ENCODE measurements at places on chromosomes 16 and 17. TPM values are rescaled to one million over a fixed set of nuclear protein-coding genes. Genes with fewer than 3 reads are reported as not detected.

- H3K4me1 ChIP-seq = no peaks in the 10 kb centered on the region
- H3K4me3 ChIP-seq = no peak overlapping the region
- no peaks in the 10 kb centered on the region for H3K36me3 ChIP-seq
- H3K27me3 ChIP-seq = no peaks in the 10 kb centered on the region
- no peak overlapping the region for H3K27ac ChIP-seq
- no peak for DNase-seq
Observed at GRCh38 chr16:52460639-52461178, 86.2 kb downstream of the TOX3 start.

The ADAD2 gene
- not detected for total RNA-seq

GRCh38 chr16:31712064-31712540, 161.5 kb upstream of the ZNF267 start:
- peaks cover 69% of the 10 kb centered on the region for H3K4me1 ChIP-seq
- peak overlapping the region; percentile 55 for H3K27ac ChIP-seq
- DNase-seq = no peak
- peaks cover 68% of the 10 kb centered on the region for H3K36me3 ChIP-seq
- peak overlapping the region; percentile 41 for H3K4me3 ChIP-seq
- no peaks in the 10 kb centered on the region for H3K27me3 ChIP-seq

DNA sequence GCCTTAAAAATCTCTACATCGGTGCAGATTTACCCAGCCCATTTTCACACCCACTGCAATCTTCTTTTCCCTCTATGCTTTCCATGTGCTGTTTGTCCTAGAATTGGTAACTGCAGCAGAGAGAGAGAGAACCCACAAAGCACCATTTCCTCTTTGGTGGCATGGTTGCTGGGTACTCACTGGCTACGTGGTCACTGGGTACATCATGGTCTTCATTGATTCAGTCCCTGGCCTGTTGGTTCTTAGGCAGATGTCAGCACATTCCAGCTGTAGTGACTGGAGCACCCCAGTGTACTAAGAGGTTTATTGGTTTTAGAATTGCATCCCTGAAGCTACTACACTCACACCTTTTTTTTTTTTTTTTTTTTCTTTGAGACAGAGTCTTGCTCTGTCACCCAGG, 156.1 kb upstream of the CACNG5 start:
- peak overlapping the region; percentile 50 for H3K27ac ChIP-seq
- H3K36me3 ChIP-seq = peaks cover 30% of the 10 kb centered on the region
- no peak overlapping the region for H3K4me3 ChIP-seq
- H3K27me3 ChIP-seq = no peaks in the 10 kb centered on the region
- no peak for DNase-seq

- no peaks in the 10 kb centered on the region for H3K36me3 ChIP-seq
- peak; percentile 15 for DNase-seq
- H3K4me3 ChIP-seq = no peak overlapping the region
- peaks cover 15% of the 10 kb centered on the region for H3K4me1 ChIP-seq
- H3K27ac ChIP-seq = no peak overlapping the region
Observed at GRCh38 chr16:56898847-56899246, 33.1 kb upstream of the HERPUD1 start.

DNA sequence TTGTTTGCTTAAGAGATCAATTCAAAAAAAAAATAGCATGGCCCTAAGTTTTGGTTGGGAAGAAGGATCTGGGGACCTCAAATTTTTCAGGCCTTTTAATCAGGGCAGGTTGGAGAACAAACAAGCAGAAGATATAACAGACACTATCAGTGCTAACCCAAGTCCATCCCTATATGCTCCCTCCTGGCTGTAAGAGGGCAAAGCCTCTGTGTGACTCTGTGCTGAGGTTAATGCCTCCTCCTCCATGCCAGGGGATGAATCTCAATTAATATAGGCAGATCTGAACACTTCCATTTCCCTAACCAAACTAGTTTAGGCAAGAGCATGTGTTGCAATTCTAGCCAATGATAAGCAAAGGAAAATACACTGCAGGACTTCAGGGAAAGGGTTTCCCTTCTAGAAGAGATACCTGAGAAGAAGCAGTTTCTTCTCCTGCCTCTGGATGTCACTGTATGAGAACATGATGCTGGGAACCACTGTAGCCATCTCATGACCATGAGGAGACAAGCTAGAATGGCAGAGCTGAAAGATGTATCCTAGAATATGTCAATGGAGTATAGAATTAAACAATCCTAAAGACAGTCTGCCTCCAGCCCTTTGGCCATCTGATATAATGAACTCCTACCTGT, 76.0 kb downstream of the CHD9NB start:
- H3K27ac ChIP-seq = no peak overlapping the region
- H3K4me3 ChIP-seq = no peak overlapping the region

DNA sequence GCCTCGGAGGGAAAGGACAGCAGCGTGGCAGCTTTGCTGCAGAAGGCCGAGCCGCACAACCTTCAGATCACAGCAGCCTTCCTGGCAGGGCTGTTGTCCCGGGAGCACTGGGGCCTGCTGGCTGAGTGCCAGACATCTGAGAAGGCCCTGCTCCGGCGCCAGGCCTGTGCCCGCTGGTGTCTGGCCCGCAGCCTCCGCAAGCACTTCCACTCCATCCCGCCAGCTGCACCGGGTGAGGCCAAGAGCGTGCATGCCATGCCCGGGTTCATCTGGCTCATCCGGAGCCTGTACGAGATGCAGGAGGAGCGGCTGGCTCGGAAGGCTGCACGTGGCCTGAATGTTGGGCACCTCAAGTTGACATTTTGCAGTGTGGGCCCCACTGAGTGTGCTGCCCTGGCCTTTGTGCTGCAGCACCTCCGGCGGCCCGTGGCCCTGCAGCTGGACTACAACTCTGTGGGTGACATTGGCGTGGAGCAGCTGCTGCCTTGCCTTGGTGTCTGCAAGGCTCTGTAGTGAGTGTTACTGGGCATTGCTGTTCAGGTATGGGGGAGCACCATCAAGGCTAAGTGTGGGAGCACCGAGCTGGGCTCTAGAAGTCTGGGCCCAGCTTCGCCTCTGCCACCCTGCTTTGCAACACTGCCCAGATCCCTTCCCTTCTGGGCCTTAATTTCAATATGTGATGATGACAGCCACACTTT, 18.6 kb downstream of the NOD2 start:
- peaks cover 15% of the 10 kb centered on the region for H3K36me3 ChIP-seq
- no peak for DNase-seq
- H3K4me3 ChIP-seq = no peak overlapping the region
- H3K27me3 ChIP-seq = no peaks in the 10 kb centered on the region
- H3K27ac ChIP-seq = no peak overlapping the region

GRCh38 chr16:84465154-84465553, 39.3 kb downstream of the MEAK7 start:
- H3K4me1 ChIP-seq = peaks cover 2% of the 10 kb centered on the region
- no peak overlapping the region for H3K27ac ChIP-seq
- no peaks in the 10 kb centered on the region for H3K27me3 ChIP-seq

GRCh38 chr17:55865072-55865762, 114.4 kb downstream of the PCTP start:
- no peaks in the 10 kb centered on the region for H3K27me3 ChIP-seq
- H3K36me3 ChIP-seq = no peaks in the 10 kb centered on the region
- no peak overlapping the region for H3K4me3 ChIP-seq
- H3K4me1 ChIP-seq = no peaks in the 10 kb centered on the region
- H3K27ac ChIP-seq = no peak overlapping the region

GRCh38 chr17:33086041-33086440, 94.4 kb downstream of the SPACA3 start:
- H3K36me3 ChIP-seq = no peaks in the 10 kb centered on the region
- H3K4me3 ChIP-seq = no peak overlapping the region
- H3K4me1 ChIP-seq = no peaks in the 10 kb centered on the region
- peaks cover 11% of the 10 kb centered on the region for H3K27me3 ChIP-seq

DNA sequence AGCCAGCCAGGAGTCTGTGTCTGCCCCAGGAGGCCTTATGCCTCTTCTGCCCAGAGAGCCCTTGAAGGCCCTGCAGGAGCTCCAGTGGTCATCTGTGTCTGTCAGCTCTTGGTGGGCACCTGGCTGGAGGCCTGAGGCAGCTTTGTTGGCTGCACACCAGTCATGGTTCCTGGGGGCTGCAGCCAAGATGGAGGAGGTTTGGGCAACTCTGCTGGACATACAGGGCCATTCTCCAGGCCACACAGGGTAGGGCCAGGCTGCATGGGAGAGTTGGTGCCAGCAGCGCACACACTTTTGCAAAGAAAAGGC, 29.4 kb downstream of the B9D1 start:
- H3K4me3 ChIP-seq = no peak overlapping the region
- no peak overlapping the region for H3K27ac ChIP-seq
- H3K27me3 ChIP-seq = peaks cover 3% of the 10 kb centered on the region
- H3K4me1 ChIP-seq = no peaks in the 10 kb centered on the region
- no peaks in the 10 kb centered on the region for H3K36me3 ChIP-seq
- no peak for DNase-seq

The AIPL1 gene
- total RNA-seq = not detected

GRCh38 chr17:39335704-39336223, 65.7 kb downstream of the FBXL20 start:
- H3K27me3 ChIP-seq = no peaks in the 10 kb centered on the region
- peaks cover 4% of the 10 kb centered on the region for H3K36me3 ChIP-seq
- H3K27ac ChIP-seq = no peak overlapping the region
- H3K4me1 ChIP-seq = no peaks in the 10 kb centered on the region
- H3K4me3 ChIP-seq = no peak overlapping the region
- no peak for DNase-seq

DNA sequence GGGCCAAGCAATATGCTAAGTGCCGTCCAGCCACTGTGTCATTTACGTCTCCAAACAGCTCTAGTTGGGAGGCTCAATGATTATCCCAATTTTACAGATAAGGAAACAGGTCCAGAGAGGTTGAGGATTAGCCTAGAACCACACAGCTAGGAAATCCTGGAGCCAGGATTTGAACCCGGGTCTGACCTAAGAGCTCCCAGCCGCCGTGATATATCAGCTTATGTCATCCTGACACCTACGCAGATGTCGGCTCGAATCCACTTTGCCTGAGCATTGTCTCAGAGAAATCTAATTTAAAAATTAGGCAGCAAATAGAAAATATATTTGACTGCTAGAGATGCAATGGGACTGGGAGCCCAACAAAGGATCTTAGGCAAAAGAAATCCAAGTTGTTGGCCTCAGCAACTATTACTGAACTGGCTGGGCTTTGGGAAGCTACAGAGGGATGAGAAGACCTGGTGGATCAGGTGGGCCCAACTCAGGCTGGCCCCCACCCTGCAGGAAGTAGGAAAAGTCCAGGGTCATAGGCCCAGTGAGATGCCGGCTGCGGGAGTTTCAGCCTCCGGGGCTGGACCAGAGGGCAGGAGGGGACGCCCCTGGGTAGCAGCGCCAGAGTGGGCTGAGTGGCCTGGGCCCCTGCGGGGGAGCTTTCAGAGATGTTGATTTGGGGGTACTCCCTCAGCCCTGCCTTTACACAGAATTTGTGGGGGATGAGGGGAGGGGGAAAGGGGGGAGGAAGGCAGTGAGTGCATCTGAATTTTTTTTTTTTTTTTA, 35.1 kb upstream of the IL21R start:
- H3K36me3 ChIP-seq = peaks cover 62% of the 10 kb centered on the region
- H3K4me1 ChIP-seq = peaks cover 86% of the 10 kb centered on the region
- no peaks in the 10 kb centered on the region for H3K27me3 ChIP-seq
- H3K27ac ChIP-seq = peak overlapping the region; percentile 98
- H3K4me3 ChIP-seq = peak overlapping the region; percentile 58
- DNase-seq = no peak

The PCTP gene
- total RNA-seq = 6.5 TPM

DNA sequence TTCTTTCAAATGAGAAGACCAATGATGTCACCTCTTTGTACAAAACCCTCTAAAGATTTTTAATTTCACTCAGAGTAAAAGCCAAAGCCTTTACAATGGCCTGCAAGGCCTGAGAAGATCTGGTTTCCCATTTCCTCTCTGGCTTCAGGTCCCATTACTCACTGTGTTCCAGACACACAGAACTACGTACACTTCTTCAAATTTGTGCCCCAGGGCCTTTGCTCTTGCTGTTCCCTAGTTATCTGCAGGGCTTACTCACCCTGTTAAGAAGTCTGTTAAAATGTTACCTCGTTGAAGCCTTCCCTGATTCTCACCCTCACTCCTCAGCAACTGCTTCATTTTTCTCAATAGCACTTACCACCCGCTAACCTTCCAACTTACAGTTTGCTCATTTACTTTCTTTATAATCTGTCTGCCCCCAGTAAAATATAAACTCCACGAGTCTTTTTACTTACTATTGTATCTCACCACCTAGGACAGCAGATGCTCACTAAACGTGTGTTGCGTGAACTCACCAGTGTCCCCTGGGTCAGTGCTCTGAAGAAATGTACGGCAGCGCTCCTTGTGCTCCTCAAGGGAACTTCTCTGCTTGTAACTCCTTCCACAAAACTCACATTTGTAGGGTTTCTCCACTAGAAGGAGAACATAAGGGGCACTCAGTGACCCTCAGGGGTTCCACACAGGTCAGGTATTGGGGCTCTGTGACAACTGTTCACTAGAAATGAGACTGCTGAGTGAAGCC, 50.2 kb downstream of the GRB7 start:
- no peaks in the 10 kb centered on the region for H3K27me3 ChIP-seq
- no peak overlapping the region for H3K4me3 ChIP-seq
- peaks cover 47% of the 10 kb centered on the region for H3K4me1 ChIP-seq
- no peak overlapping the region for H3K27ac ChIP-seq
- H3K36me3 ChIP-seq = peaks cover 67% of the 10 kb centered on the region

DNA sequence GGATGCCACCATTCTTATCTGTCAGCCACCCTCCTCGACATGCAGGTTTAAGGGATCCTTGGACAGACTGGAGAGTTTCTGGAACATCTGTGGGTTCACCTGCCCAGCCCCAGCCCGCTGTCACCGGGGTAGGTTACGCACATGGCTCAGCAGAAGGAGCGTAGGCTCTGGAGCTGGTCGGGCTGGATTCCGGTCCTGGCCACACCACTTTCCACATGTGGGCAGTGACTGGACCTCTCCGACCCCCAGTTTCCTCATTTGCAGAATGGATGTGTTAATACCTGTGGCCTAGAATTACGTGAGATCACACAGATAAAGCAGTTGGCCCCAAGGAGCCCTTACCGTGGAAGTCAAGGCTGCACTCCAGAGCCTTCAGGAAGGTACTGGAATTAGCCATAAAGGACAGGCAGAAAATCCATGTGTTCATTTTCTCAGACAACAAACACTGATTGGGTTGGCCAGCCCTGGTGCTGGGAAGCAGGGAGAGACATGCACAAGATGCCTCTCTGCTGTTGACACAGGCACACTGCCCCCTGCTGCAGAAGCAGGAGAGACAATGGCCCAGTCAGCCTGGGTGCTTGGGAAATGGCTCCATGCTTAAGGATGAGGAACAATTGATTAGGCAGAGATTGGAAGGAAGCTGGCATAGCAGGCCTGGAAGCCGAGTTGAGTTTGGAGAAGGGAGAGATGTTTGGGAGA, 58.8 kb downstream of the SF3B3 start:
- H3K27ac ChIP-seq = no peak overlapping the region
- H3K36me3 ChIP-seq = no peaks in the 10 kb centered on the region
- no peak overlapping the region for H3K4me3 ChIP-seq
- H3K27me3 ChIP-seq = no peaks in the 10 kb centered on the region
- H3K4me1 ChIP-seq = no peaks in the 10 kb centered on the region
- no peak for DNase-seq

- H3K36me3 ChIP-seq = no peaks in the 10 kb centered on the region
- DNase-seq = no peak
- no peak overlapping the region for H3K27ac ChIP-seq
- no peak overlapping the region for H3K4me3 ChIP-seq
- H3K4me1 ChIP-seq = no peaks in the 10 kb centered on the region
Observed at GRCh38 chr16:65343556-65343955, 221.7 kb upstream of the CDH11 start.

GRCh38 chr17:45341533-45342158, 24.8 kb upstream of the MAP3K14 start:
- DNase-seq = no peak
- H3K27me3 ChIP-seq = no peaks in the 10 kb centered on the region
- no peaks in the 10 kb centered on the region for H3K4me1 ChIP-seq
- H3K27ac ChIP-seq = no peak overlapping the region
- H3K36me3 ChIP-seq = no peaks in the 10 kb centered on the region
- H3K4me3 ChIP-seq = no peak overlapping the region

The SLC5A11 gene
- total RNA-seq = not detected

GRCh38 chr17:968812-969730, 10.5 kb downstream of the NXN start:
- H3K27ac ChIP-seq = no peak overlapping the region
- H3K36me3 ChIP-seq = no peaks in the 10 kb centered on the region
- no peak overlapping the region for H3K4me3 ChIP-seq
- peaks cover 19% of the 10 kb centered on the region for H3K27me3 ChIP-seq
